H1 (cell line): ENCODE measurements at places on chromosomes 11 and 22.

- H3K27me3 ChIP-seq, result no peaks in the 10 kb centered on the region
- H3K4me3 ChIP-seq, result no peak overlapping the region
- no peaks in the 10 kb centered on the region for H3K36me3 ChIP-seq
- DNase-seq, result no peak
- H3K27ac ChIP-seq, result no peak overlapping the region
Observed at GRCh38 chr11:107301878-107302277, 155.7 kb downstream of the CWF19L2 start.

DNA sequence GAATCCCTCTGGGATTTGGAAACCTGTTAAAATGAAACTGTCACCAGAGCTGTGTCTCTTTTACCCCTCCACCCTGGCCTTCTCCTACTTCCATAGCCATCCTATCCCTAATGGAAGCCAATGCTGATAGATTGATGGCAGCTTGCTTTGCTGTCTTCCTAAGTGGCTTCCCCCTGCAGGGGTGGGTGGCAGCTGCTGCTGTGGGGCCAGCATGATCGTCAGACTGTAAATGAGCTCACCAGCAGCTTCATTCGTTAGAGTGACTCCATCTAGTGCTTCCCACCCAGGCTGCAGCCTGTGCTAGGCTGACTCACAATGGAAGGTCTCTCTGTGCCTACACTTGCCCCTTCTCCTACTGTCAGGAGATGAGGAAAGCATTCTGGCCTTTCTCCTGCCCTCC is 311.0 kb downstream of the BUD13 start:
- no peak overlapping the region for H3K4me3 ChIP-seq
- H3K27ac ChIP-seq, result no peak overlapping the region
- DNase-seq, result no peak
- H3K27me3 ChIP-seq, result no peaks in the 10 kb centered on the region
- no peaks in the 10 kb centered on the region for H3K36me3 ChIP-seq
- H3K4me1 ChIP-seq, result peaks cover 12% of the 10 kb centered on the region; the same call in 1 of the 2 replicates

GRCh38 chr11:69357458-69358397 is 63.8 kb downstream of the MYEOV start:
- DNase-seq, result no peak
- H3K4me3 ChIP-seq, result no peak overlapping the region
- no peak overlapping the region for H3K27ac ChIP-seq
- no peaks in the 10 kb centered on the region for H3K4me1 ChIP-seq
- H3K27me3 ChIP-seq, result no peaks in the 10 kb centered on the region

DNA sequence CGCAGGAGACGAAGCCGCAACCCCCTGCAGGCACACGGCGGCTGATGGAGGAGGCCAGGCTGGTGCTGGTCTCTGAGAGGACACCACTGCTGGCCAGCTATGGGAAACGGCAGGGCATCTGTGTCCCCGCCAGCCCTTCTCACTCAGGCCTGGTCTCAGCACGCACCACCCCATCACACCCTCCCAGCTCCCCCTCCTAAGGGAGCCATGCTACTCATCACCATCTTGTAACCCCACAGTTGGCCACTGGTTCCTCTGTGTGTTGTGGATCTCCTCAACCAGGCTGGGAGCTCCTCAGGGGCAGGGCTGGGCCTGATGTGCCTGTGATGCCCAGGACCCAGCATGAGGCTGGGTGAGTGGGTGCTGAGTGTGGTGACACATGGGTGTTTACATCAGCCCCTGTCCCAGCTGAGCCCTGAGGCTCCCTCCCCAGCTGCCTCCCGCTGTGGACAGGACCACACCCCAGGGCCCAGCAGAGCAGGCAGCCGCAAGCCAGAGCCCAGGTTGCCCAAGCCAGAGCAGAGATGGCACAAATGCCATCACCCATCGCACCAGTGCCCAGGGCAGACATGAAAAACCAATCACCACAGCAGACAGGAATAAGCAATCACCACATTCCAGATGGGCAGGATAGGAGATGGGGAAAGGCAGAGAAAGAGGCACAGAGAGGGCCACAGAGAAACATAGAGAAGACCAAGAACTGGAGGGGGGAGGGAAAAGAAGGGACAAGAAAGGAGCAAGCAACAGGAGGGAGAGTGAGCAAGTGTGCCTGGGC is 8.2 kb downstream of the ARVCF start:
- no peak overlapping the region for H3K27ac ChIP-seq
- no peak overlapping the region for H3K4me3 ChIP-seq
- no peaks in the 10 kb centered on the region for H3K36me3 ChIP-seq

DNA sequence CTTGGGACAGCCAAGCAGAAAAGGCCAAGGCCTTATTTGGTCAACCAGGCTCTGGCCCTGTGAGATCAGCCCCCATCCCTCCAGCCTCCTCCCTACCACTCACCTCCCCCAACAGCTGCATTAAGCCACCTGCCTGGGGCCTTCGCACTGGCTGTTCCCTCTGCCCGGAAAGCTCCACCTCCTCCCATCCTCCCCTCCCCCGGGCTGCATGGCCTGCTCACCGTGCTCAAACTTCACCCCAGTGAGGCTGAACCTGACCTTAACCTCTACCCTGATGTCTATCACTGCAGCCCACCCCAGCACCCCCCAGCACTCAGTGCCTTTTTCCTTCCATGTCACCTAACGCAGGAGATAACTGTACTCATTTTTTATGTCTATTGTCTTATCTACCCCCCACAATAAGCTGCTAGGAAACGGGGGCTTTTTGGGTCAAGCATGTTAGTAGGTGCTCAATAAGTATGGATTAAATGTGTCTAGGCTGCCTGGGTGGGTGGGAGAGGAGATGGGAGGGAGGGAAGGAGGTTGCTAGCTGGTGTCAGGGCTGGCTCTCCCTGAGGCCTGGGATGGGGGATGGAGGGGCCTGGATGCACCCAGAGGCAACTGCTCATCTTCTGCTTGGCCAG is 912 bp downstream of the PTPRCAP start:
- H3K4me1 ChIP-seq, result peaks cover 10% of the 10 kb centered on the region
- no peak overlapping the region for H3K4me3 ChIP-seq
- H3K27me3 ChIP-seq, result no peaks in the 10 kb centered on the region

DNA sequence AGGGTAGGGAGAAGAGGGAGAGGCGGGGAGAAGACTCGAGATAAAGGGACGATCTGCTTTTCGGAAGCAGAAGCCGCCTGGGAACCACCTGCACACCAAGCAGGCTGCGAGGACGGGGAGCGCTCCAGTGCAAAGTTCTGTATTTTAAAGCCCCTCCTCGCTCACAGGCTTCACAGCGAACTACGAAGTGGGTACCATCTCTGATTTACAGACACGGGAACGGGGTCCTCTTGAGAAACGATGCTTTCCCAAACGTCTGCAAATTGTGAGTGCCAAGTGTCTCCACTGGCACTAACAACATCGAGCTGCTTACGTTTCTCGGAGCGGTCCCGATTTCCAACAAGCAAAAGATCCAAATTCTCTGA is 700 bp upstream of the STX3 start:
- no peaks in the 10 kb centered on the region for H3K27me3 ChIP-seq
- no peaks in the 10 kb centered on the region for H3K36me3 ChIP-seq
- peak overlapping the region; percentile 88 for H3K4me3 ChIP-seq
- no peak overlapping the region for H3K27ac ChIP-seq
- no peak for DNase-seq
- H3K4me1 ChIP-seq, result peaks cover 11% of the 10 kb centered on the region
